ENCODE measurements at places on chromosomes 6 and 20.

DNA sequence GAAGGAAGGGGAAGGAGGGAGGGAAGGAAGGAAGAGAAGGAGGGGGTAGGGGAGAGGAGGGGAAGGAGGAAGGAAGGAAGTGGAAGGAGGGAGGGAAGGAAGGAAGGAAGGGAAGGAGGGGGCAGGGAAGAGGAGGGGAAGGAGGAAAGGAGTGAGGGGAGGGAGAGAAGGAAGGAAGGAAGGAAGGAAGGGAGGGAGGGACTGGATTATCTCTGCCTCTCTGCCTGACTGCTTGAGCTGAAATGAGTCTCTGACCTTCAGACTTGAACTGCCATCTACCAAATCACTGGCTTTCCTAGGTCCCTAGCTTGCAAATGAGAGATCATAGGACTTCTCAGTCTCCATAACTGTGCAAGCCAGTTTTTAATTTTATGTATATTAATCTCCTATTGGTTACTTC is 436.8 kb downstream of the PREX1 start:
- no peak overlapping the region for H3K27ac ChIP-seq
- no peaks in the 10 kb centered on the region for H3K27me3 ChIP-seq
- H3K36me3 ChIP-seq: no peaks in the 10 kb centered on the region
- H3K4me1 ChIP-seq: no peaks in the 10 kb centered on the region

- H3K4me3 ChIP-seq: no peak overlapping the region
- no peak overlapping the region for H3K27ac ChIP-seq
- H3K36me3 ChIP-seq: no peaks in the 10 kb centered on the region
- H3K4me1 ChIP-seq: no peaks in the 10 kb centered on the region
- no peak for DNase-seq
- no peaks in the 10 kb centered on the region for H3K27me3 ChIP-seq
These were observed 95.0 kb upstream of the FAM8A1 start for GRCh38 chr6:17505062-17505476.

DNA sequence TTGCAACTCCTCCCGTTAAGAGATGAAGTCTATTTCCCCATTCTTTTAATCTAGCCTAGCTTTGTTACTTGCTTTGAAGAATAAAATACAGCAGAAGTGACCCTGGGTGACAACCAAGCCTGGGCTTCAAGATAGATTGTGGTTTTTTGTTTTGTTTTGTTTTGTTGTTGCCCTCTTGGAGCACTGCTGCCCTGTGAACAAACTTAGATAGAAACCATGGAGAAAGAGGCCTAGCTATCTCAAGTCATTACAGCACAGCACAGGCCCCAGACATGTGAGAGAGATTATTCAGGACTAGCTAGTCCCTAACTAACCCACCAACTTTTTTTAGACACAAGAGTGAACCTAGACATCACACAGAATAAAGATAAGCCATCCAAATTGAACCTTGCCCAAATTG is 475.2 kb downstream of the EPHA7 start:
- no peak overlapping the region for H3K4me3 ChIP-seq
- H3K4me1 ChIP-seq: no peaks in the 10 kb centered on the region
- no peak overlapping the region for H3K27ac ChIP-seq
- no peaks in the 10 kb centered on the region for H3K36me3 ChIP-seq

DNA sequence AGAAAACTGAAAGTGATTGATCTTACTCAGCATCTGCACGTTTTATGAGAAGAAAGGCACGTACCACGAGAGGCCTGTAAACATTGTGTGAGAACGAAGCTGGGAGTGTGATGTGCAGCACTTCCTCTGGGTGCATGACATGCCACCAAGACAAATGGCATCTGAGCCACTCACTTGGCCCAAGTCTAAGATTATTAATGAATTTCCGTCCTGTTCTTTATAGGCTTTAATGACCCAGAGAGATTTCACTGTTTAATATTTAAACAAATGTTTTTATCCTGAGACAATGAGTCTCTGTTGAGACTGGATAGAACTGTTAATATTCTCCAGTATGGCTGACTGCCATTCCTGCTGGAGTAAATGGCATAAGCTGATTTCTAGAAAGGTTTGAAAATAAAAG is 172.6 kb upstream of the PHACTR1 start:
- no peak overlapping the region for H3K4me3 ChIP-seq
- H3K36me3 ChIP-seq: no peaks in the 10 kb centered on the region
- H3K27ac ChIP-seq: no peak overlapping the region
- DNase-seq: no peak

- H3K4me1 ChIP-seq: no peaks in the 10 kb centered on the region
- no peak for DNase-seq
- peaks cover 5% of the 10 kb centered on the region for H3K27me3 ChIP-seq
- H3K36me3 ChIP-seq: no peaks in the 10 kb centered on the region
- H3K27ac ChIP-seq: no peak overlapping the region
These were observed 4.4 kb upstream of the MUC21 start for GRCh38 chr6:30979141-30979540.

DNA sequence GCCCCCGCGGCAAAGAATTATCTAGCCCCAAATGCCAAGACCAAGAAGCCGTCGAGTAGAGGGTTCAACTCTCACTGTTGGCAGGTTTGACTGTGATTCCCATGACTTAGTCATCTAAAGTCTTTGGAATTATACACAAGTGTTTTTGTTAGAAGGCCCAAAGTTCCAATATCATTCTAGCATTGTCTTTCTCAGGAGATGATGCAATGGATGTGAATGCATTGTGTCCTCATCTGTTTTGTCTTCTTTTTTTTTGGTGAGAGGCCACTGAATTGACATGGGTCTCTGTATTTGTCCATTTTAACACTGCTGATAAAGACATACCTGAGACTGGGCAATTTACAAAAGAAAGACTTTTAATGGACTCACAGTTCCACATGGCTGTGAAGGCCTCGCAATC is 290.5 kb upstream of the ZFP64 start:
- no peak for DNase-seq
- no peaks in the 10 kb centered on the region for H3K4me1 ChIP-seq
- H3K27me3 ChIP-seq: no peaks in the 10 kb centered on the region
- H3K36me3 ChIP-seq: no peaks in the 10 kb centered on the region

DNA sequence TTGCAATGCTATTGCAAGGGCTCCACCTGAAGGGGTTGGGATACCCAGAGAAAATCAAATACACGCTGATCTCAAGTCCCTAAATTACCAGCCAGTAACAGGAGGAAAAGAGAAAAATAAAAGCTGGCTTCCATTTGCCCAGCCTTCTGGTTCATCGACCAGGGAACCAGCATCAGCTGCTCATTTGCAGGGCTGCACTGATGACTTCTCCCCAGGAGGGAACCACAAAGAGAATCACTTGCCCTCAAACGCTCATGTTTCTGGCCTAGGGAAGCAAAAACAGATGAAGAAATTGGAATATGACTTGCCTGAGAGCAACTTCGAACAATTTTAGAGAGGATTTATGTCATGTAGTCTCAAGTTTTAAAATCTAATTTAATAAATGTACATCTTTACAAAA is 119.7 kb downstream of the SH3BGRL2 start:
- H3K27me3 ChIP-seq: no peaks in the 10 kb centered on the region
- H3K4me3 ChIP-seq: no peak overlapping the region
- H3K27ac ChIP-seq: no peak overlapping the region
- no peak for DNase-seq
- no peaks in the 10 kb centered on the region for H3K4me1 ChIP-seq

DNA sequence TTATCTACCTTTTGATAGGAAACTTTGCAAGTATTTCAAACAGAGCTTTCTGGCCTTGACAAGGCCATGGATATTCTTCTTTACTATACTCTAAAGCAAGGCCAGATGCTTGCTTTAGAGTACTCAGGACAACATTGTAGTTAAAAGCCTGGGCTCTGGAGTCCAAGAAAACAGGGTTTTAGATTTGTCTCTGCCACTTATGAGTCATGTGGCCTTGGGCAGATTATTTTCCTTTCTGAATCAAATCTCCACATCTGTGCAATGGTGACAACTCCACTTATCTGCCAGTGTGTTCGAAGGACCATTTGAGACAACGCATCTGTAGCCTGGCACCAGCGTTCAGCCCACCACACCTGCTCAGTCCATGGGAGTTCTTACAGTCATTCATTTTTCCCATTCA is 265.9 kb upstream of the RIN2 start:
- DNase-seq: no peak
- no peak overlapping the region for H3K4me3 ChIP-seq
- no peaks in the 10 kb centered on the region for H3K4me1 ChIP-seq
- H3K27ac ChIP-seq: no peak overlapping the region
- no peaks in the 10 kb centered on the region for H3K27me3 ChIP-seq

- no peak overlapping the region for H3K27ac ChIP-seq
- no peaks in the 10 kb centered on the region for H3K27me3 ChIP-seq
- no peak overlapping the region for H3K4me3 ChIP-seq
- H3K36me3 ChIP-seq: no peaks in the 10 kb centered on the region
- no peak for DNase-seq
These were observed 519.7 kb upstream of the ID4 start for GRCh38 chr6:19317431-19317986.

DNA sequence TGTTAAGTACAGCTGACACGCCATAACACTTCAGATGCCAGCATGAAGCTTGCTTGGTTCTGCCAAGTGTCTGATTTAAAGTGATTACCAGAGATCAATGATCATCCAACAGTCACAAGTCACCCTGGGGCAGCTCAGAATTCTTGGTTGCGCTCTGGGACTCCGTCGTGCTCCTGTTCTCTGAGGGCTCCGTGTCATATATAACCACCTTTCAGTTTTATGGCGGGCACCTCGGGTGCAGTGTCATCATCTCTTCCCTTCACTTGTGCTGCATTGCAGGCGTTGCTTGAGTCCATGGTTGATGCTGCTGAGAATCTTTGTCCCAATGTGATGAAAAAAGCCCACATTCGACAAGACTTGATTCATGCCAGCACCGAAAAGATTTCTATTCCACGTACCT is 101.4 kb upstream of the SCGN start:
- H3K27me3 ChIP-seq: no peaks in the 10 kb centered on the region
- H3K4me3 ChIP-seq: no peak overlapping the region
- H3K27ac ChIP-seq: no peak overlapping the region
- no peaks in the 10 kb centered on the region for H3K4me1 ChIP-seq
- no peaks in the 10 kb centered on the region for H3K36me3 ChIP-seq

DNA sequence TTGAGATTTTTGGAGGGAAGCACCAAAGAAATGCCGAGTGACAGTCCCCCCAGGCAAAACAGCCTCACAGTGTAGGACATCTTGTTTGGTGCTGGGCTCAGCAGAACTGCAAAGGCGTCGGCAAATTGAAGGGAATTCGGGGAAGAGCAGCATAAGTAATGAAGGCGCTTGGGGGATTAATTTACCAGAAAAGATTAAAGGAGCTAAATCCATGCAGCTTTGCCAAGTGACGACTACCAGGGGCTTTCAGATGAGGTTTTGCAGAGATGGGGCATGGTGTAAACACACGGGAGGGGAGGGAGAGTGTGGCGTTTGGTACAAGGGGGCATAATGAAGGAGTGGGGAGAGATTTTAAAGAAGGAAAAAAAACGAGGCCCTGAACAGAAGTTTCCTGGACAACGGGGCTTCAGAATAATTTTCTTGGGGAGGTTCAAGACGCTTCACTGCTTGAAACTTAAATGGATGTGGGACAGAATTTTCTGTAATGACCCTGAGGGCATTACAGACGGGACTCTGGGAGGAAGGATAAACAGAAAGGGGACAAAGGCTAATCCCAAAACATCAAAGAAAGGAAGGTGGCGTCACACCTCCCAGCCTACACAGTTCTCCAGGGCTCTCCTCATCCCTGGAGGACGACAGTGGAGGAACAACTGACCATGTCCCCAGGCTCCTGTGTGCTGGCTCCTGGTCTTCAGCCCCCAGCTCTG is 45.4 kb upstream of the CDH22 start:
- peaks cover 27% of the 10 kb centered on the region for H3K36me3 ChIP-seq
- no peaks in the 10 kb centered on the region for H3K27me3 ChIP-seq
- no peak overlapping the region for H3K4me3 ChIP-seq
- H3K4me1 ChIP-seq: peaks cover 13% of the 10 kb centered on the region
- H3K27ac ChIP-seq: no peak overlapping the region

DNA sequence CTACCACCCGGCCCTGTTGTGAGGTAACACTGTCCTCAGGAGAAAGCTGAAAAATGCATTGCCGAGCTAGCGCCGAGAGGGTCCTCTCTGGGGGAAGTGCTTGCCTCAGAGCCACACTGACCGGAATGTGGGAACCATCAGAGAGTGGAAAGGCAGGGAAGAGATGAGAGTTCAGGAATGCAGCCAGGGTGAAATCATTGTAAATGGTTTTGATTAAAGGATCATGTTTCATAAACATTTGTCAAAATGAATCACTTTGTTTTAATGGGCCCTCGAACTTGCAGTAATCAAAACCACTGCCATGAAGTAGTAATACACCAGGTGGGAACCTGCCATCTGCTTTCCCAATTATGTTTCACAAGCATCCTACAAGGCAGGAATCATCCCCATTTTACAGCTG is 16.9 kb upstream of the IL17F start:
- peaks cover 20% of the 10 kb centered on the region for H3K36me3 ChIP-seq
- no peaks in the 10 kb centered on the region for H3K4me1 ChIP-seq
- H3K27me3 ChIP-seq: no peaks in the 10 kb centered on the region
- DNase-seq: no peak
- no peak overlapping the region for H3K4me3 ChIP-seq

DNA sequence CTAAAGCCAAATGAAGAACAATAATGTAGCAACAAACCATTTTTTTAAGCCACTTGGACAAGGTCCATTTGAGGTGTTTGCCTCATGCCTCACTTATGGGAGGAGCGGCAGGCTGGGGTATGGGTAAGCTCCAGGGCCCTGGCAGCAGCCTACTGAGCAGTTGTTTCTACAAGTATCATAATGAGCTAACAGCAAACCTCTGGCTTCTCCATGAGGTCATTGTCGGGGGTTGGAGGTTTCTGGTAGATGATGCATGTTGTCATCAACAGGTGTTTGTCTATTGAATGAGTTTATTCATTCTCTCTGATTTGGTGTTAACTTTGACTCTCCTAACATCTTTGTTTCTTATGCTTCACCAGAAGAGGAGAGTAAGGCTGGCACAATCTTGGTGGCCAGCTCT is 150.7 kb downstream of the TBC1D7 start:
- no peak overlapping the region for H3K4me3 ChIP-seq
- no peaks in the 10 kb centered on the region for H3K4me1 ChIP-seq
- no peak overlapping the region for H3K27ac ChIP-seq
- H3K36me3 ChIP-seq: no peaks in the 10 kb centered on the region
- no peak for DNase-seq

DNA sequence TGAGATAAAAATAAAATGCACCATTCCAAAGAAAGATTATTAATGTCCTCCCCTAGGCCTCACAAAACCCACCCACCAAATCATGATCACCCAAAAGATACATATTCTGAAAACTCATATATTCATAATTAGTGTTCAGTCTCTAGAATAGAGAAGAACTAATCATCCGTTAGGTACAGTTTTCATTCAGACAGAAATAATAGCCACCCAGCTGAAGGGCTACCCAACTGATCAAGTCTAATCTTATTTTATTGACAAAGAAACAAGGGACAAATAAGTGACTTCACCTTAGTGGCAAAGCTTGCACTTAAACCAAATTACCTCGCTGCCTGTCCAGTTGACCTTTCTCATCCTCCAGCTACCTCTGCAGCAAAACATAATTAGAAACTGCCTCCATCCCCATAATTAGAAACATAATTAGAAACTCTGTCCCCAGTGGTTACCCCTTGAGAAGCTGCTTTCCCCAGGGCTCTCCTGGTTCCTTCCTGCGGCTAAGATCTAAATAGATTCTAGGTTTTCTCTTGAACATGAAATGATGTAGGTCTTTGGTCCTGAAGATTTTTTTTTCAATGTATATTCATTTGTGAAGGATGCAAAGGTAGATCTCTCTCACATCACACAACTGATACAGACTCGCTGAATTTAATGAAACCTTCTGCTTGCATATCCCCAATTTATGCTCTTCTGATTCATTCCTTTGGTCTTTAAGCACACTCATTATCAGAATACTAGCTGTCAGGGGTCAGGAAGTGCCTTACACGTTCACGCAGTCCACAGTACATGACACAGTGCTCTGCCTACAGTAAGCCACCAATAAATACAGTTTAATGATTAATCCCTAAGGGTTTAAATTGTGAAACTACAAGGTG is 46.3 kb downstream of the HBS1L start:
- no peaks in the 10 kb centered on the region for H3K27me3 ChIP-seq
- no peak overlapping the region for H3K4me3 ChIP-seq
- no peak overlapping the region for H3K27ac ChIP-seq
- H3K36me3 ChIP-seq: peaks cover 4% of the 10 kb centered on the region
- no peak for DNase-seq
- H3K4me1 ChIP-seq: peaks cover 18% of the 10 kb centered on the region

Measured in CD8-positive, alpha-beta memory T cell (primary cell).